ENCODE measurements at places on chromosomes 6 and 20.

GRCh38 chr20:37990571-37991151 lies 42.6 kb downstream of the TTI1 start:
- peak; percentile 92 for DNase-seq

- DNase-seq = peak; percentile 28
These were observed 45.2 kb upstream of the TMEM217 start for GRCh38 chr6:37303091-37303660.

- DNase-seq = no peak
These were observed 29.7 kb downstream of the VEGFA start for GRCh38 chr6:43799551-43800297.

DNA sequence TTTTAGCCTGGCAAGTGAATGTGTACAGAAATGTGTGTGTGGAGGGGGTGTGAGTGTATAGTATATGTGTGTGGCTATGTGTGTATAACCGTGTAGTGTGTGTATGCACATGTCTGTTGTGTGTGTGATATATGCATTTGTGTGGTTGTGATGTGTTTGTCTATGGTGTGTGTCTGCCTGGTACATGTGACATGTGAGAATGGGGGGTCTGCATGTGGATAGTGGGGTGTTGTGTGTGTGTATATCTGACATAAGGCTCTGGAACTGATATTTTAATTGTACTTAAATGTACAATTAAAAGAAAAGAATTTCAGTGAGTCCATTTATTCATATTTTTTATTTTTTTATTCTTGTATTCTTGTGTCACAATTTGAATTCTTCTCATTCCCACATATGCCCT lies 57.2 kb upstream of the CNR1 start:
- DNase-seq = no peak

DNA sequence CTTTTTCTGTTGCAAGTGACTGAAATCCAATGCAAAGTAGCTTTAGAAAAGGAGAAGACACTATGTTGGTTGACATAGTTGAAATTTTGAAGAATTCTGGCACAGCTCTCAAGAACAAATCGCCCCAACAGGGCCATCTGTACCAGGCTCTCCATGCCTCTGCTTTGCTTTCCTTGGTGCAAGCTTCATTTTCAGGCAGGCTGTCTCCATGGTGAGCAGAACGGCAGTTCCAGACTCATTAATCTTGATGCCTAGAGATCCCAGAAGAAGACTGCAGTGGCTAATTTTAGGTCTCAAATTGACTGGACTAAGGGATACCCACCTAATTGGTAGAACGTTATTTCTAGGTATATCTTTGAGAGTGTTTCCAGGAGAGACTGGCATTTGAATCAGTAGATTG lies 950.7 kb upstream of the FLRT3 start:
- no peak for DNase-seq

DNA sequence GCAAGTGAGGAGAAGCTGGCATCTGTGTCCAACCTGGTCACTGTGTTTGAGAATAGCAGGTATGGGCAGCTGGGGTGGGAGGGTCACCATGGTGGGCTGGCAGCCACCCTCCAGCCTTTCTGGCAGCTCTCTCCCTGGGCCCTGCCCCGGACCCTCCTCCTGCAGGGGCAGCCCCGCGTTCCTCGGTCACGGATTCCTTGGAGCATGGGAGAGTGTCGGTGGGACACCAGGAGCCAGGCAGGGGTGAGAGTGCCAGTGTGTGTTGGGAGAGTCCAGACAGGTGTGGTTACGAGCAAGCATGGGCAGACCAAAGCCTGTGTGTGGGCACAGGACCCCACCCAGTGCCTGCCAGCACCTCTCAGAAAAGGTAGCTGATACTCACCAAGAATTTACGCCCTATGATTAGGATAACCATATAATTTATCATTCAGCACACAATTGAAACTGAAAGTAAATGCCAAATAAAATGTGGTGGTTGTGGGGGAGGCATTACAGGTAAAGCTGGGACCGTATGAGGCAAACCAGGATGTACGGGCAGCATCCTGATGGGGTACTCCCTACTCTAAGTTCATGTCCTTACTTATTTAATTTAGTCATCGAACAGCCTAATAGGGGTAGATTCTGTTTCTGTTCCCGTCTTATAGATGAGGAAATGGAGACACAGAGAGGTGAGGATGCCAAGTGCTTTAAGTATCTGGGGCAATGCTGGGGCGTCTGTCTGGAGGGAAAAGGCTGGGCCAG lies 542 bp downstream of the FGD2 start:
- no peak for DNase-seq

DNA sequence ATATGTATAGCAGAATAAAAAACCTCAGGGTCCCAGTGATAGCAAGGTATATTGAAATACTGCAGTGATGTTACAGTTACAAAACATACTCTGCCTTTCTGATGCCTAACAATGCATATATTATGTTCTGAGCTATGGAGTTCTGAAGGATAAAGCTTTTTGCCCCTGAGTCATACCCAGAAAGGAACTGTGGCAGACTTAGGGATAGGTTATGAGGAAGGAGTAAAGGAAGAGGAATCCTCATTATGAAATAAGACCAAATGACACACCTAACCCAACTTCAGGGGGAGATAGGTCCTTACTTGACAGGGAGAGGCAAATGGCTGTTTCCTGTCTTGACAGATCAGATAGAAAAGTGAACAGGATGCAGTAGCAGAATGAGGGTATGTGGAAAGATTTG lies 940.6 kb upstream of the FLRT3 start:
- DNase-seq = peak; percentile 81

DNA sequence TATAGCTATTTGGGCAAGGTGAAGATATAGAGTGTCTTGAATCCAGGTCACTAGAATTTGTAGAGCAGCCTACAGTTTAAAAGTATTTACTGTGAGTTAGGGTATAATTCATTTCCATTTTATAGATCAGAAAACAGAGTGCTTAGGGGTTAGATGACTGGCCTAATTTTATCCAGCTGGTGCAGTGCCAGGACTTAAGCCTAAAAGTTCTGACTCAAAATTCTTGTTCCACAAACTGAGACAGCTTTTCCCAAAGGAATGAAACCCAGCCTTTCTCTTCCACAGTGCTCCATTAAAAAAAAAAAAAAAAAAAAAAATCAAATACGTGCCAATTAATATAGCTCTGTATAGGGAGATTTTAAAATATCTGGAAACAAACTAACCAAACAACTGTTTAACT lies 441.0 kb upstream of the MARCKS start:
- no peak for DNase-seq

GRCh38 chr6:108714766-108715414 lies 133.3 kb upstream of the ARMC2 start:
- no peak for DNase-seq

DNA sequence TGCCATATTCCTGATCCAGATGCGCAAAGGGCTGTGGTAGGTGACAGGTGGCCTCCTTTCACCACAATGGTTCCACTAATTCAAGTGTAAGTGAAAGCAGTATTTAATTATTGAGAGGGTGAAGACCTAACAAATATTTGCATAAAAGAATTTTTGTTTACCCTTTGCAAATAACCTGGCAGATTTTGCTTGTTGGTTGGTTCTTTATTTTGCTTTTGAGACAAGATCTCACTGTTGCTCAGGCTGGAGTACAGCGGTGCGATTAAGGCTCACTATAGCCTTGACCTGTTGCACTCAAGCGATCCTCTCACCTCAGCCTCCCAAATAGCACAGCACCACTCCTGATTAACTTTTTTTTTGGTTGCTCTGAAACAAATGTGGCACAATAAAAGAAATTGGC lies 49.2 kb downstream of the PCNA start:
- no peak for DNase-seq

- no peak for DNase-seq
These were observed 106.3 kb downstream of the NKAIN2 start for GRCh38 chr6:123909989-123910388.

GRCh38 chr6:28981431-28981832 lies 23.7 kb downstream of the ZNF311 start:
- DNase-seq = peak; percentile 55

GRCh38 chr6:169188475-169188874 lies 65.2 kb downstream of the THBS2 start:
- peak; percentile 27 for DNase-seq

GRCh38 chr20:38723017-38723847 lies 1.1 kb upstream of the SLC32A1 start:
- DNase-seq = no peak

DNA sequence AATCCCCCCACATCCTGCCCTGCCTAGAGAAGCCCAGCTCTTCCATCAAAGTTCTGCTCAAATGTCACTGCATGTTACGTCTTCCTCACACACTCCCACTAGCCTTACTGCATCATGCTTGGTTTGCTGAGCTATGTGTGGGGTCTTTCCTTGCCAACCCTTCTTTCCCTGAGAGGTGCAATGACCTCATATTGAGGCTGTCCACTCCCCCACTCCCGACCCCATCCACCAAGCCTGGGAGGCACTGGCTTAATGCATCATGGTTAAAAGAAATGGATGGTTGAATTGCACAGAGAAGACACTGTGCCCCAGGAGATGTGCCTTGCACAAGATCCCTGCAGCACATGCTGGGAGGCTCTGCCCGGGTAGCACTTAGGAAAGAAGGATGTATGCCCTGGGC lies 7.7 kb upstream of the IRF4 start:
- no peak for DNase-seq

DNA sequence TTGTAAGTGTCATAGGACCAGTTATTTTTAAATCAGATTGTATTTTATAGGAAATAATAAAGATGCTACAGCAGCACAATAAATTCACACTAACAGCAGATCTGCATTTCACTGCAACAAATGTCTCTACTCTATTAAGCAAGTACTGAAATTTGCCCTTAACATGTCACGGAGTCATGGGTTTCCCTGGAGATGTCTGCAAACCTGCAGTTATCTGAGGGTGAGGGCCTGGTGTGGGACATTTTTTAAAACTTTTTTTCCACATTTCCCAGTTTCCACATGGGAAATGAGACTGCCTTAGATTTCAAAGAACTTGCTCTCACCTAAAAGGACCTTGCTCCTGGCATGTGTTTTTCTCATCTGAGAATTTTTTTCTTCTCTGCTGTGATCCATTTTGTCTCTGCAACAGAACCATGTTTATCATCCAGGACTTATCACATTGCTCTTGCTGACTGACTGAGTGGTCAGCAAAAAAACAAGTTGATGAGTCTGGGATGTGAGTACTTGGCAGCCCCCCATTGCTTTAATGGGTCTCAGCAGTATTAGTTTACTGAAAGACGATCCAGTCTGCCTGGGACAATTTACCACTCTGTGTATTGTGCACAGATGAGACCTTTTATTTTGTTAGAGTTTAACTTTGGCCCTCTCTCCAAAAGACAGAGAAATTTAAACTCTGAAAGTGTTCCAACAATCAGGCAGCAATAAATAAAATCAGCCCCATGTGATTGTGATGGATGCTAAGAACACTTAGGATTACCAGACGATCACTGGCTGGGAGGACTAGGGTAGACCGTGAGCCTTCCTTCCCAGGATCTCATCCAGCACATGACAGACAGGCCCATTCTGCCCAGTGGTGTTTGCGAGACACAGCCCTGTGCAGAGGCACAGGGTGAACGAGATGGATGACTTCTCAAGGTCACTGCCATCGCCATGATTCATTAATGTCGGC lies 268.8 kb downstream of the BTBD9 start:
- no peak for DNase-seq

GRCh38 chr20:20454367-20454766 lies 86.5 kb downstream of the INSM1 start:
- no peak for DNase-seq

DNA sequence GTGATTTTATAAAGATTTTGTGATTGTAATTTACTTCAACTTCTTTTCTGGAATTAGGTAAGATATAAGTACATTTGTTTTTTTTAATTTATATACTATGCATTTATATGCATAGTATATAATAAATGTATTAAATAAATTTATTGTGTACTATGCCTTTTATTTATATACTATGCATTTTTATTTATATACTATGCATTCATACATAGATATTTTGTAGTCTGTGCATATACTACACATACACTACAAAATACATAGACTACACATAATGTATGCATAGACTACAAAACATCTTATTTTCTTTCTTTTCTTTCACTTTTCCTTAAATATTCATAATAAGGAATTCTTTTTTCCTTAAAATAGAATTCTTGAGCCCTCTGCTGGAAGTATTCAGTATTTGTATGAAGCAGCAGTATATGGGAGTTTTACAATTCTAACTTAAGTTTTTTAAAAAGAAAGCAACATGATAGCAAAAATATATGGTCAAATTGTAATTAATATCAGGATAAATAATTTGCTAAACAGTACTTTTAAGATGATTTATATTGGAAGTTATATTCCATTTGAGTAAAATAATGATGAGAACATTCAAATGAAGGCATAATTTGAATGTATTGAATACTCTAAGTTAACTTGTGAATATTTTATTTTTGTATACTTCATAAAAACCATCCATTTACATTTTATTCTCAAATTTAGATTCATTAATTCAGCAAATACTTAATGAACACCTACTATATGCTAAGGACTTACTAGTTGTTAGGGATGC lies 129.3 kb downstream of the KLHL32 start:
- DNase-seq = peak; percentile 28

GRCh38 chr20:4490045-4490444 lies 231.7 kb upstream of the PRND start:
- DNase-seq = no peak

- peak; percentile 92 for DNase-seq
These were observed 32.3 kb upstream of the EPB41L1 start for GRCh38 chr20:36121981-36122930.

GRCh38 chr20:51766994-51767866 lies 960 bp downstream of the ATP9A start:
- DNase-seq = peak; percentile 86

GRCh38 chr6:41967312-41968287 lies 26.0 kb upstream of the CCND3 start:
- DNase-seq = peak; percentile 83

- no peak for DNase-seq
These were observed 31.2 kb downstream of the FRK start for GRCh38 chr6:116029535-116029934.

DNA sequence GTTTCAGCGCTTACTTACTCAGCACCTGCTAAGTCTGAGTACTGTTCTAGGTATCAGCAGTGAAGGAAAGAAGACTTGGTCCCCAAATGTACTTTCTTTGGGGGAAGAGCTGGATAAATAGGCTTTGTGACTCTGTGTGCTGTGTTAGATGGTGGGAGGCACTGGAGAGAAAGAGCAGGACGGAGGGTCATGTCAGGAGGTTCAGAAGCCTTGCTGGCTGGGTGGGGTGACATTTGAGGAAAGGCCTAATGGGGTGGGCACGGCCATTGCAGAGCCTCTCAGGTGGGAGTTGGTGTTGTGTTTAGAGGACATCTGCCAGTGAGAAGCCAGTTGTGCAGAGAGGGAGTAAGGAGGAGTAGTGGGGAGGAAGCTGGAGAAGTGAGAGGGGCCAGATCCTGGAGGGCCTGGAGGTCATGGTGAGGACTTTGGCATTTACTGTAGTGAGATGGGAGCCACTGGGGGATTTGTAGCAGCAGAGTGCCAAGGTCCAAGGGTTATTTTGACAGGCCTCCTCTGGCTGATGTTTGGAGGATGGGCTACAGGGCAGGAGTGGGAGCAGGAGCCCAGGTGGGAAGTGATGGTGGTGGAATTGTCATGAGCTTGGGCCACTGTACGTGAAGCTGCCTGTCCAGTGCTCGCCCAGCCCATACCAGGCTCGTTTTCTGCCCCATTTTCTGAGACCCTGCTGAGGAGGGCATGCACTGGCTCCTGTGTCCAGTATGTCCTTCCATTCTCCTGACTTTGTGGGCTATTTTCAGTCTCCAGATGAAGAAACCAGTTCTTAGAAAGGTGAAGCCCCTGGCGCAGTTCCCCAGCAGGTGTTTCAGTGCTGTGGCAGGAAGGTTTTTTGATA lies 886 bp downstream of the SDCBP2 start:
- no peak for DNase-seq

Data from epithelial cell of esophagus (primary cell).